Suppressor macrophage treated with lipopolysaccharide for 4 hours (primary cell): ENCODE measurements at places on chromosomes 12 and 14.

DNA sequence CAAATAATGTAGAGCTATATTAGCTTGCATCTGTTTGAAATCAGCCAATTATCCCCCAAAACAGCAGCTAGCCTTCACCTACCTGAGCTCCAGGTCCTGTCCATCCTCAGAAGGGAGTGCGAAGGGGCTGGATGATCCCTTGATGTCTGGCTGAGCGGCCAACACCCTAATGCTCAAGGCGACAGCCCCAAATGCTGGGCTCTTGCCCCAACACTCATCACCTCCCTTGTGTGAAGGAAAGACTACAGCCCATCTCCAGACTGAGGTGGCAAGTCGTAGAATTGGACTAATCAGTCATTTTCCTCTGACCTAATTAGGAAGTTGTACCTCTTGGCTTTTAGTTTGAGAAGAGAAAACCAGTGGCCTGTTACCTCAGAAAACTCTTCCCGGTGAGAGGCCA is 16.3 kb upstream of the MDM1 start:
- no peak for DNase-seq

DNA sequence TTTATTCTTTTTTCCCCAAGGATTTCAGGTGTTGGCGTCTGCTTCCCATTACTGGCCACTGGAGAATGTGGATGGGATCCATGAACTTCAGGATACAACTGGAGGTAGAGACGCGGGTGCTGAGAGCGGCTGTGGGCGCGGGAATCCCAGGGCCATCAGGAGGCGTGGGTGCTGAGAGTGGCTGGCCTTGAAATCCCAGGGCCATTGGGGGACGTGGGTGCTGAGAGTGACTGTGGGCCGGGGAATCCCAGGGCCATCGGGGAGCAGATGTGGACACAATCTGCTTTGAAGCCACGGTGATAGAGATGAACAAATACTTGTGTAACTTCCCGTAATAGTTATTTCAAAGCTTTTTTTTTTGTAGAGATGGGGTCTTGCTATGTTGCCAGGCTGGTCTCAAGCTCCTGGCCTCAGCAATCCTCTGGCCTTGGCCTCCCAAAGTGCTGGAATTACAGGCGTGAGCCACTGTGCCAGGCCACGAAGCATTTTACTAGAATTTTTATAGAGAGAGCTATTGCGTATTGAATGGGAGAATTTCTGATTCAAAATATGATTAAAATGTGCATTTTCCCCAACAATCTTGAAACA is 12.8 kb downstream of the ADGRD1 start:
- DNase-seq: peak; percentile 82

GRCh38 chr14:30291216-30291615 is 267.7 kb upstream of the G2E3 start:
- DNase-seq: no peak

GRCh38 chr14:88481794-88482193 is 73.0 kb downstream of the PTPN21 start:
- no peak for DNase-seq

- peak; percentile 37 for DNase-seq
These were observed 7.6 kb upstream of the USP15 start for GRCh38 chr12:62252576-62252975.

DNA sequence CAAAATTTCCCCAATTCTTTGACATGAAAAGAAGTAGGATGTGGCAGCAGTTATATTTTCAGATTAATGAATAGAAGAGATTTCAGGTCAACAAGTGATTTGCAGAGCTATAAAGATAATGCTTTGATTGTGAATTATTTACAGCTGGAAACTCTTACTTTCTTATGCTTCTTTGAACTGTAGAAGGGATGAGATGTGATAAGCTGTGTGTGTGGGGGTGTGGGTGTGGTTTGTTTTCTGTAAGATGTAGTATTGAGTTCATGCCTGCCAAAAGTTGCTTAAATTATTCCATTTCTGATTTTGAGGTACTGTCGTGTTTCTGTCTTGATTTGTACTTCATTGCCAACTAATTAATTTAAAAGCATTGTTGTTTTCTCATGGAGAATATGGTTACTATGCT is 22.7 kb downstream of the AEBP2 start:
- no peak for DNase-seq

DNA sequence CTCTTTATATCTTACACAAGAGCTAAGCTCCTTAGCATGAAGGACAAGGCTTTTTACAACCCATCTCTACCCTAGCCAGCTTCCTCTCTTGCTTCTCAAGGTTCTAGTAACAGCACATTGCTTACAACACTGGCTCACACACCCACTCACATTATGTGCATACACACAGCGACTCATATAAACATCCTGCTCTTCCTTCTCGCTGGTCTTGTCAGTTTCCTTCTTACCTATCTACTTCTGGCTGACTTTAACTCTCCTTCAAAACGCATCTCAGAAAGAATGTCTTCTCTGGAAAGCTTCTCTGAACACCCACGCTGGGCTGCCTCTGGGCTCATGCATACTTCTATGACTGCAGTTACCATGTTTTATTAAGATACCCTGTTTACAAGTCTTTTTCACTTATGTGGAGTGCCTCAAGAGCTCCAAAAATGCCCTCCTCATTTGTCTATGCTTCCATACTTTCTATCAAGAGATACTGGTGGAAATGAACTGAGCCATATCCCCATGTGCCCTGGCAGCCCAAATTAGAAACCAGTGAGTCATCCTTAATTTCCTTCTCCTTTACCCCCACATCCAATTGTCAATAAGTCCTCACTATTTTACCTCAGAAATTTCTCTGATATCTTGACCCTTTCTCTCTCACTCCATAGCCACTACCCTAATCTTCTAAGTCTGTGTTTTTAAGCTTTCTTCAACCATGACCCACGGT is 126.9 kb upstream of the KRAS start:
- peak; percentile 73 for DNase-seq
